ENCODE measurements at places on chromosomes 16 and 17.

- DNase-seq: peak; percentile 74
These were observed 5.7 kb upstream of the TOX3 start for GRCh38 chr16:52552643-52553042.

DNA sequence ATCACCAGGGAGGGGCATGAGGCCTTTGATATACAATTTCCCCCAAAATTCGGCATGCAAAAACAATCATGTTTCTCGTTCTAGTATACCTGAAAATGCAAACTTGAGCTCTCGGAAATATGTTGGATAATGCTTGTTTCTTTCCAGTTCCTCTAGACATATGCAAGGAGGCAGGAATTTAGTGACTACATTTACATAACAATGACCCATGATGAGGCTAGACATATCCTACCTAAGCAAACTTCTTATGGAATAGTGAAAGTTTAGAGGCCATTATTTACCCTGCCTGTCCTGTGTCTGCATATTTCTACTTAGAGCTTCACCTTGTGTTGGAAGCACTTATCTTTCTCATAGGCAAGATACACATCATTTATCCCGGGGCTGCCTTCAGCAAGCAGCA lies 514.6 kb downstream of the KCNJ2 start:
- DNase-seq: no peak

DNA sequence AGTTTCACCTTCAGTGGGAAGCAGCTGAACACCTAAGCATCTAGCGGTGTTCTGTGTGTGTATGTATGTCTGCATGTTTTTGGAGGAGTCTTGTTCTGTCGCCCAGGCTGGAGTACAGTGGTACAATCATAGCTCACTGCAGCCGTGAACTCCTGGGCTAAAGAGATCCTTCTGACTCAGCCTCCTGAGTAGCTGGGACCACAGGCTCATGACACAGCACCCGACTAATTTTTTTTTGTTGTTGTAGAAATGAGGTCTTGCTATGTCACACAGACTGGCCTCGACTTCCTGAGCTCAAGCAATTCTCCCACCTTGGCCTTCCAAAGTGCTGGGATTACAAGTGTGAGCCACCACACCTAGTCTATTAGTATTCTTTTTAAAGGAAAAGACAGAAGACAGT lies 30.2 kb upstream of the FAAP100 start:
- DNase-seq: no peak

- DNase-seq: no peak
These were observed 2.9 kb downstream of the SERPINF2 start for GRCh38 chr17:1745513-1746020.

GRCh38 chr17:51765282-51766135 lies 393.0 kb downstream of the CA10 start:
- DNase-seq: no peak

- peak; percentile 17 for DNase-seq
These were observed 714 bp downstream of the ACSF3 start for GRCh38 chr16:89094252-89094879.

- no peak for DNase-seq
These were observed 86.2 kb downstream of the TOX3 start for GRCh38 chr16:52460639-52461178.

GRCh38 chr17:63974594-63975192 lies 2.0 kb upstream of the SCN4A start:
- DNase-seq: no peak

GRCh38 chr17:82031885-82032627 lies 578 bp downstream of the RAC3 start:
- peak; percentile 69 for DNase-seq

- peak; percentile 57 for DNase-seq
These were observed 544 bp downstream of the CYB561 start for GRCh38 chr17:63445571-63445953.

- no peak for DNase-seq
These were observed 75.4 kb upstream of the FA2H start for GRCh38 chr16:74850027-74850426.

- no peak for DNase-seq
These were observed 474.8 kb downstream of the KCNJ2 start for GRCh38 chr17:70644096-70644495.

- DNase-seq: no peak
These were observed 26.3 kb downstream of the METTL22 start for GRCh38 chr16:8647721-8648318.
